HS-27A (cell line): ENCODE measurements at places on chromosomes 5 and 9.

- no peak for DNase-seq
Observed at GRCh38 chr5:139810341-139811273, 15.0 kb downstream of the PSD2 start.

- DNase-seq, result no peak
Observed at GRCh38 chr5:129917224-129917623, 13.0 kb downstream of the CHSY3 start.

- DNase-seq, result peak; percentile 22
Observed at GRCh38 chr5:97501965-97502305, 318.9 kb upstream of the RIOK2 start.

DNA sequence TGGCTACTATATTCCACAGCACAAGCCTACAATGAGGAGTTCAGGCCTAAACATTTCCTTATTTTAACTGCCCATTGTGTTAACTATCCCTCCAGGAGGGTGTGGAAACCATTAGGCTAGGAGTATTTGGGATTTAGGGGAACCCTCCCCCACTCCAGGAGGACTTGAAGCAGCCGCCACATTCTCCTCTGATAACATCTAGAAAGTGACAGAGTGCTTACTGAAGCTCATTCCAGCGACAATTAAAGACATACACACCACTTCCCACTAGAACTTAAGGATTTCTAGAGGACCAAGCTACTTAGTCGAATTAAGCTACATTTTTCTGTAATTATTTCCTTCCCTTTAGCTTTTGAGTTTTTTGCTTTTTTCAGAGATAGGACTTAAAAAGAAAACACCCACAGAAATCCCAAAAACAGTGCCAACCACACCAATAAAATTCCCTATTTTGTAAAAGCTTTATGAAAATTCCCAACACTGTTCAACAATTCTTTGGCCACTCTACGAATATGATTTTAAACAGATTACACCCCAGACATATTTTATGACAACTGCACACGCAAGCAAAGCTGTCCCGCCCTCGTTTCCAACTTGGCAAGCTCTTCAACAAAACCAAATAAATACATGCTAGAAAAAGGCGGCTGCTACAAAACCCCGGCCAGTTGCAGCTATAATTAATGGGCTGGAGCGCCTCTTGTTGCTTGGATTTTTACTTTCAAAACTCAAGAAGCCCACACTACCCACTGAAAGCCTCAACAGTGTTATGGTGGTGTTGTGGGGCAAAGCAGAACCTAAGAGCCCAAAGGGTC is 4.5 kb downstream of the ROR2 start:
- no peak for DNase-seq

DNA sequence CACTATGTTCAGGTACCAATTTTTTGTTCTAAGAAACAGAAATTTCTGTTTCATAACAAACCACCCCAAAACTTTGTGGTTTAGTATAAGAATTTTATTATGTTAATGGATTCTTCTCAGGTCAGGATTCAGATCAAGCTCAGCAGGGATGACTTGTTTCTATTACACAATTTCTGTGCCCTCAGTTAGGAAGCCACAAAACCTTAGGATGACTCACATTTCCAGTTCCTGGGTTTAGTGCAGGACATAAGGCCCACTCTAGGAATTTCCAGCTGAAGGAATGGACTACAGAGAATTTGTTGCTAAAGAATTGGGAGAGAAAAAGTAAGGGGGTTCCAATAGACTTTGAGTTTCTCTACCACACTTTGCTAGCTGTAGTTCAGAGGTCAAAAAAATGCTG is 629.3 kb downstream of the ANXA1 start:
- no peak for DNase-seq

GRCh38 chr5:43202380-43202779 is 10.4 kb downstream of the NIM1K start:
- DNase-seq, result no peak

DNA sequence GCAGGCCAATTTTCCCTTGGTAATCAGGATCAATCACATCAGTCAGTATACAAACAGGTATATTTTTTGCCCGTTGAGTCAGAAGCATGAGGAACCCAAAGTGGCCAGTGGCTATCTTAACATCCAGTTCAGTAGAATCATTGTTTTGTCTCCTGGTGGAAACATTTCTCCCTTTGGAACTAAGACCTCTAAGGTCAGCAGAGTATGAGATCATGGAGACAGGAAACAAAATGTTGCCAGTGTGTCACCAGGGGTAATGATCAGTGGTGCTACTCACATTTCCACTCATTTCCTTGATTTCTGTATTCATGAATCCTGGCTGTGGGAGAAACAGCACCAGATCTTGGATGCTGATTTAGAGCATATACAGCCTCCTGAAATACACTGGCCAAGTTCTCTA is 553.0 kb downstream of the CSNK1G3 start:
- DNase-seq, result no peak

DNA sequence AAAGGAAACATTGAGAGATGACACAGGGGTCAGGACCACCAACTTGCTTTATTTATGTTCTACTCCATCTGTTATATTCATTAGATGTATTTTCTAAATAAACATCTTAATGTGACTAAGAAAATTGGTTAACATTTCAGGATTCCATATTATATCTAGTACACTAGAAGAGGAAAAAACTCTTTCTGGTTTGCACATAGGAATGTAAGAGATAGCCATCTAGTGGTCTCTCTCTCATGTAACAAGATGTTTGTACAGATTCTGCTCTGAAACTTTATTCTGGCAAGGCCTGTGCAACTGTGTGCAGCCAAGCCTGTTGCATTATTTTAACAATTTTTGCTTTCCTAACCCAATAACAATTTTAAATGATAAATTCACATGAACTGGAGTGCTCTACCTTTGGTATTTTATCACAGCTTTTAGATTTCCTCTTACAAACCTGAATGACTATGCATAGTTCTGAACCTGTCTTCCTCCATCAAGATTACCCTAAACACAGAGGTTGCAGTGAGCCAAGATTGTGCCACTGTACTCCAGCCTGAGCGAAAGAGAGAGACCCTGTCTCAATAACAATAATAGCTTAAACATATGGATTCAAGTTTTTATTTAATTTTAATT is 148.2 kb downstream of the GIN1 start:
- DNase-seq, result no peak

DNA sequence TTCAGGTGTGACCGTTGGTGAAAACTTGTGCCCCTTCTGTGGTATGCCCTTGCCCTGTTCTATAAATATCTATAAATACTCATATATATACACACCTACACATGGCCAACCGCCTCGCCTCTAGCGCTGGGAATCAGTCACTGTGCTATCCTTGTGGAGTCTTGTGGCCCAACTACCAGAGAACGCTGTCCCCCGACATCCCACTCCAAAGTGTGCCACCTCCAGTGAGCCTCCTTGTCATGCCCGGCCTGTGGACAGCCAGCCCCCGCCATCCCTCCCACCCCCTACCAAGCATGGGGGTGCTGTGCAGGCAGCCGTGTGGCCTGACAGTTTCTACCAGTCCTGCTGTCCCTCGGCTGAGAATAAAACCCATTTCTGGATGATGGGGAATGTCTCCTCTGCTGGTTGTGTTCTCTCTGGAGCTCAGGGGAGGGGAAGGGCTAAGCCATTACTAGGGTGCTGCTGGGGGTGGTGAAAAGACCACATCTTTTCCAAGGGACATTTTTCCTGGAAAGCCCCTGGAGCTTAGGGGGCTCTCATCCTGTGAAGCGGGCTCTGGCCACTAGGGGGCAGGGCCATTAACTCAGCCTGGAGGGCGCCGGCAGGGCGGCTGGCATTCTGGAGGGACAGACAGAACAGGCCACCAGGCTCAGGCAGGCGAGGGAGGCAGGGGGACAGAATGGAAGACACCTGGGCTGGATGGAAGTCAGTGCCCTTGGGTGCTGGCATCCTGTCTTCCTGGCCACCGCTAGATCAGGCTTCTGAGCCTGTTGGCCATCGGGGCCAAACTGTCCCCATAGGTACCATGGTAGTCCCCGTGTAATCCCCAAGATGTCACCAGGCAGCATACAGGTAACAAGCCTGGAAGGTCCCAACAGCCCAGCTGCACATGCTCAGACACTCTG is 20.7 kb downstream of the GOLGA2 start:
- no peak for DNase-seq

GRCh38 chr9:20781092-20781491 is 97.0 kb downstream of the FOCAD start:
- no peak for DNase-seq

- DNase-seq, result no peak
Observed at GRCh38 chr9:21789541-21790037, 12.8 kb upstream of the MTAP start.

- no peak for DNase-seq
Observed at GRCh38 chr5:82595113-82595512, 317.0 kb upstream of the RPS23 start.

- no peak for DNase-seq
Observed at GRCh38 chr9:124595743-124596142, 88.5 kb upstream of the NR5A1 start.

DNA sequence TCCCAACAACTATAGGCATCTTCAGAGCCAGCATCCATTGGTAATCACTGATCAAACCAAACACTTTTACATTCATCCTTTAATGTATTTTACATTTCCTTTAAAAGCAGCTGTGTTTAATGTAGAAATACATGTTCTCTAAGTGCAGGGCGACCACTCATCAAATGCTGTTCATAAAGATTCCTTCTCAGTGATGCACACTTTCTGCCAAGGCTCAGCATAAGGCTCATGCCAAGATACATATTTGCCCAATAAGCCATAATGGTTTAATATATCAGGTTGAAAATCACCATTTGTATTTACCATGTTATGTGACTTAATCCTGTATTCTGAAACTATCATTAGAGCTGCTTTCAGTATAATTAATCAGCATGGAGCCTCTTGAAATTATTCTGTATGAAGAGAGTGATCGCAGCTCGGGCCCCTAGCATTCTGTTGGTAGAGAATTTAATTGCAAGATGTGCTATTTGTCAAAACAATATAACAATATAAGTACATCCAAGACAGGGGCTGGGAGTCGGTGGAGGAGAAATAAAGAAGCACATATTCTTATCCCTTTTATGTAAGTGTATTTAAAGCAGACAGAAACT is 267.5 kb downstream of the EBF1 start:
- no peak for DNase-seq

- DNase-seq, result no peak
Observed at GRCh38 chr9:105091004-105091640, 153.3 kb upstream of the SLC44A1 start.

- no peak for DNase-seq
Observed at GRCh38 chr9:101727612-101728524, 10.6 kb downstream of the GRIN3A start.

- DNase-seq, result no peak
Observed at GRCh38 chr5:15621094-15621493, 121.1 kb downstream of the FBXL7 start.

DNA sequence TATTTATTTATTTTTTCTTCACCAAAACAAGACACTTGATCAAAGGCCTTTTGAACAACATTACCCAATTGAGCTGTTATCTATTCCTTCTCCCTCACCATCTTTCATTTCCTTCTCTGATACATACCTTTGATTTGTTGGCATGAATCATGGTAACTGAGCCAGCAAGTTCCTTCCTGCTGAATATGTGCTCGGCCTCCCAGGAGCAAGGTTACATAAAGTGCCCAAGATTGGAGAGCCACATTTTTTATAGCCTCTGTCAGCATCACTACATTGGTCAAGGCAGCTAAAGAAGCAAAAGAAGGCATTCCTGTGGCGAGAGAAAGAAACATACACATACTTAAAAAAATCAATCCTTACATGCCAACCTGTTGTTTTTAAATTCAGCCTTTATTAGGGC is 369.6 kb downstream of the CYLC2 start:
- DNase-seq, result no peak

- peak; percentile 50 for DNase-seq
Observed at GRCh38 chr5:11477786-11478185, 426.5 kb downstream of the CTNND2 start.

DNA sequence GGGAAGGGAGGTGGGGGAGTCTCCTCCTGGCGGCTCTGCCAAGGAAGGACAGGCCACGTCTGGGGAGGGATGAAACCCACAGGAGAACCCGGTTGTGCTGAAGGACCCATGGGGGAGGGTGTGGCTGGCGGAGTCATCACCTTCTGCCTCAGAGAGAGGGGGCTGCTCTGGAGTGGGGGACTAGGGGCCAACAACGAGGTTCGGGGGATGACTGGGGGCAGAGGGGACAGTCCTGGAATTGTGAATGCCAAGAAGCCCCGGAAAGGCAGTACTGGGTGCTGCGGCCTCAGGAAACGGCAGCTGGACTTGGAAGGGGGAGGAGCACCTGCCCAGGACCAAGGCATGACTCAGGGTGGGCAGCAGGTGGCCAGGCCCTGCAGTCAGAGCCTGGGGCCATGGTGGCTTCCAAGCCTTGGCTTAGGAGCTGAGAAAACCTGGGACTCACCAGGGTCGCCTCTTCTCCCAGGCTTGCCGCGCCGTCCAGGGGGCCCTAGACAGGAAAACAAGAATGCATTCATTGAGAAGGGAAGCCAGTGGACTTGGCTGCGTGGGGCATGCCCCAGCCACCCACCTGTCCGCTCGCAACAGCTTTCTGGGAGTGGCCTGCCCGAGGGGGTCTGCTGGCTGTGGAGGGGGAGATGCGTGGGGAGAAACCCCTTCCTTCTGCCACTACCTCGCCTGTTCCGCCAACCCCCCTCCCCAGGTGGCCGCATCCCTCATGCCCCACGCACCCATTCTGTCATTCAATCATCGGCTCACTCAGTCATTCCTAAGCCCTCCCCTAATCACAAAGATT is 74.0 kb upstream of the PHYKPL start:
- no peak for DNase-seq

DNA sequence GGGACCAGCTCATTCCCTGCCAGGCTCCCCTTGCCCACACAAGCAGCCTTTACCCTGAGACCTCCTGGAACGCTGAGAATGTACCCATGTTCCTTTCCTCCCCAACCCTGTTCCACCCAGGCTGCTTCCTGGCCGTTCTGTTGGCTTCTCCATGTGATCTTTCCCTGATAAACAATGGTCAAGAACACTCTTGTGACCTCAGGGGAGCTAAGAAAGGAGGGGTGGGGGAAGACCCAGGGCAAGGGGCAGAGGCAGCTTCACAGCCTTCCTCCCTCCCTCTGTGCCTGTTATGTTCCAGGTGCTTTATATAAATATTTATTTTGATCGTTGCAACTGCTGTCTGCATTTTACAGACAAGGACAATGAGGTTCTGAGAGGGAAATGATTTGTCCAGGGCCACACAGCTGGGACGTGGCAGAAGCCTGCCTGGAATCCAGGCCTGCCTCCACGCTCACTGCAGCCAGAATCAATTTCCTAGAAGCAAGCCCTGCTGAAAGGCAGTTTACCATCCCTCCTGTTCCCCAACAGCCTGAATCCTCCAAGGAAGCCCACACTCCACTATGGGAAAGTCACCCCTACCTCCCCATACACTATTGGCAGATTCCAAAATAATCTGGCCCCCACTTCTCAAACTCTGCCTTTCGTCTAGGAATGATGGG is 3.9 kb downstream of the SHROOM1 start:
- no peak for DNase-seq

- no peak for DNase-seq
Observed at GRCh38 chr5:177427919-177428573, 1.6 kb downstream of the GRK6 start.
